ENCODE measurements at places on chromosomes 2 and 18.

DNA sequence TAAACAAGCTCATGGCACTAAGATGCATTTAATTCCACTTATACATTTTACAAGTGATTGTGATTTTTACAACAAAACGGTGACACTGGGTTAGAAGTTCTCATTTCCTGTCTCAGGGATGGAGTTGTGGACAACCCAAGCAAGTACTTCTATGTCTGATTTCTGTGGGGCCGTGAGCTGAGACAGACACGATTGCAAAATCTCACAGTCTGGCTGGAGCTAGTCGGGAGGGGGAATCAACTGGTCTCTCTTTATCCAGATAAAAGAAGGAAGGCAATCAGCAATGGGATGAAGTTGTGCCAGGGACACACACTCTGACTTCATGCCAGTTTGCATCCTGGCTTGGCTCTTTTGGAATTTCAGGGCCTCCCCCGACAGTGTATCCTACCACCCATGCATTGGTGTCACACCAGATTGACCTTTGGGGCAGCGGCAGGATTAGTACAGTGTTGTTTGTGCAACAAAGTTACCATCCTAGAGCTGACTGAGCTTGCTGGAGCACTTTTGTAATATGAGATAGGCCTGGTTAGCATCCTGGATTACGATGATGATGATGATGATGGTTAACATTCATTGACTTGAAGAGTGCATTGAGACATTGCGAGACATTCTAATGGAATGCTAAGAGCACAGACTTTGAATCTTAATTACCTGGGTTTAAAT, 98.8 kb downstream of the CTAGE1 start:
- no peak for DNase-seq

DNA sequence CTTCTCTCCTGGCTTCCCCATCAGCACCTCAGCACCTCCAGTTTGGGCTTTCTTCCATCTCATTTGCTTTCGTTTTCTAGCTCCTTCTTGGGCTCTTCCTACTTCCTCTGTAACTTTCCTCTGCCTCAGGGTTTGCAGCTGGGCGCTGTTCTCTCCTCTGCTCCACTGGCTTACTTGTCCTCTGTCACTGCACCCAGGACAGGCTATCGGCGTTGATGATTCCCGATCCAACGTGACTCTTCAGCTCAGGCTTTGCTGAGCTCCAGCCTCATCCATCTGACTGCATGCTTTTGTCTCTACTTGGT, 362.4 kb downstream of the CYRIA start:
- no peak for DNase-seq

DNA sequence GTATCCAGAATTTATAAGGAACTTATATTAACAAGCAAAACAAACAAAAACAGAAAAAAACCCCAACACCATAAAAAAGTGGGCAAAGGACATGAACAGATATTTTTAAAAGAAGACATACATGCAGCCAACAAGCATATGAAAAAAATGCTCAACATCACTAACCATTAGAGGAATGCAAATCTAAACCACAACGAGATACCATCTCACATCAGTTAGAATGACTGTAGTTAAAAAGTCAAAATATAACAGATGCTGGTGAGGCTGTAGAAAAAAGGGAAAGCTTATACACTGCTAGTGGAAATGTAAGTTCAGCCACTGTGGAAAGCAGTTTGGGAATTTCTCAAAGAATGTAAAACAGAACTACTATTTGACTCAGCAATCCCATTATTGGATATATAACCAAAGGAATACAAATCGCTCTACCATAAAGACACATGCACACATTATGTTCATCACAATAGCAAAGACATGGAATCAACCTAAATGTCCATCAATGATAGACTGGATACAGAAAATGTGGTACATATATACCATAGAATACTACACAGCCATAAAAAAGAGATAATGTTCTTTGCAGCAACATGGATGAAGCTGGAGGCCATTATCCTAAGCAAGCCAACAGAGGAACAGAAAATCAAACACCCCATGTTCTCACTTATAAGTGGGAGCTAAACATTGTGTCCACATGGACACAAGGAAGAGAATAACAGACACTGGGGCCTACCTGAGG, 25.3 kb downstream of the PREPL start:
- no peak for DNase-seq

DNA sequence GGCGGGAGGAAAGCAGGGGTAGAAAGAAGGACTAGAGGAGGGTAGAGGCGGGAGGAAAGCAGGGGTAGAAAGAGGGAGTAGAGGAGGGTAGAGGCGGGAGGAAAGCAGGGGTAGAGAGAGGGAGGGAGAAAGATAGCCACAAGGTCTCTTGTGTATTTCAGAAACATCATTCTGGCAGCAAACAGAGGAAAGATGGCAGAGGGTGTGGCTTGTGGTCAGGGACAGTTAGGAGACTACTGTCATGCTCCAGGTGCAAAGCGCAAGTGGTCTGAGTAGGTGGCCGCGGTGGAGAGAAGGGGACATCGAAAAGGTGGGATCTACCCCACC, 82.4 kb upstream of the TAF1B start:
- DNase-seq, result no peak

- DNase-seq, result no peak
Observed at GRCh38 chr18:57004366-57005121, 142.3 kb upstream of the BOD1L2 start.

GRCh38 chr2:190837952-190838361, 42.7 kb upstream of the GLS start:
- no peak for DNase-seq

DNA sequence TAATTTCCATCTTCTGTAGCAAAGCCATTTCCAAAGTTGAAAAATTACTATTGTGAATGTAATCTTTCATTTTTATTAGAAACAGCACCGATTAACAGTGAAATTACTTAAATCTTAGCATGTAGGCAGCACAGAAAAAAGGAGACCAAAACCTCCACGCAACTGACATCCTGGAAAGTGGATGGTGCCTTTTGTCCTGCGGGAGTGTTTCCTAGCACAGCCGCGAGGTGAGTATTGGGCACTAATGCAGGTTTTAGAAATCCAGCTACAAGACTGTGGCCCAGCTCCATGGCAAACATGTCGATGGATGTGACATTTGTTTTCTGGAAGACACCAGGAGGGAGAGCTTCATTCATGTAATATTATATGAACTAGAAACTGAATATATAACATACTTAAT, 86.9 kb downstream of the MBP start:
- DNase-seq, result no peak

GRCh38 chr2:161124201-161124600, 36.0 kb upstream of the TANK start:
- DNase-seq, result no peak

- DNase-seq, result no peak
Observed at GRCh38 chr18:69157906-69158305, 242.8 kb upstream of the DOK6 start.

DNA sequence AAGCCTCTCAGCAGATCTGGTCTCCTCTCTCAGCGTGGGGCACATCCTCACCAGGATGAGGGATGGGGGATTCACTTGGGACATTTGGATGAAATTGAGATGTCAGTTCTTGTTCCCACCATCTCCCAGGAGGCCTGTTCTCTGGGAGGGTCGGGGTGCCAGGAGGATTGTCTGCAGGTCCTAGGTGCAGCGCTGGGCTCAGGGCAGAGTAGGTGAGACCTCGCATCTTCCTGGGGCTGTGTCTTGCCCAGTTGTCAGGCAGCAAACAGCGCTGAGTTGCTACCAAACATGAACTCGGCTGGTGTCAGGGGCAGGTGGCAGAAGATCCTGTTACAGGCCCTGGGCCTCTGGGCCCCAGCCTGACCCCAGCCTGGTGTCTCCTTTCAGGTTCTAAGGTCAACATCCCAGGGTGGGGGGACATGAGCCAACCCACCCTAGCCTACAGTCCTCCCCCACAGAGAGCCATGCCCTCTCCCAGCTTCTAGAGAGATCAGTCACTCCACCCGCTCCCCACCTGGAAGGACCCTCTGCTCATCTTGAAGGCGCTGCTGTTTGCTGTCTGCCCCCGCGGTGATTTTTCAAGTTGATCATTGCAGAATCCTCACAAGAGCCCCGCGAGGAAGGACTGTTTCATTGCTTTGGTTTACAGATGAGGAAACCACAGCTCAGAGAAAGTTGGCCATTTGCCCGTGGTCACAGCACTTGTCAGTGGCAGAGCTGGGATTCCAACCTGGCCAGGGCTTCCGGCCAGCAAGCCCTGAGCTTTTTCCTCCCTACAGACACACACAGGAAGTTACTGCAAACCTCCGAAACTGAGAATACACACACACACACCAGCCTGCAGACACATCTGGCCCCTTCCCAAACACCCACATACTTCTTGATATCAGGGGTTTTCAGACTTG, 83.9 kb downstream of the STPG4 start:
- no peak for DNase-seq

GRCh38 chr2:172735582-172736423, at the start of gene RAPGEF4:
TSS of gene RAPGEF4 (plus strand) at chr2:172735845. CDS start at chr2:172735984, 139 bp downstream.
- no peak for DNase-seq

DNA sequence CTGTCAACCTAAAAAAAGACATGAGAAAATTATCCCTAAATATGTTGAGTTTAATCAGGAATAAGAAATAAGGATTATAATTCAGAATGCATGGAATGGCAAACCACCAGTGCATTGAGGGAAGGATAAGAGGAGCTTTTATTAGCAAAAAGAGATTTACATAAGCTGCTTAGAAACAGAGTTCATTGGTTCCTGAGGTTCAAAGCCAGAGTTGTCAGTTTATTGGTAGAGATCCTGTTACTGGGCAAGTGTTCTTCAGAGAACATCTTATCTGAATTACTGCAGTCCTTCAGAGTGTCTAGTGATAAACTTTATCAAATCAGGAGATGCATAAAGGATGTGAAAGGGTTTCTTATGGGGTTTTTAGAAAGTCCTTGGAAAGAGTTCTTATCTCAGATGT, 76.0 kb upstream of the MEX3C start:
- DNase-seq, result no peak

- DNase-seq, result peak; percentile 32
Observed at GRCh38 chr2:61017556-61018317, at the start of the genes PEX13 and PUS10. TSS of gene PEX13 (plus strand) at chr2:61017720. CDS start at chr2:61017760, 40 bp downstream. TSS of gene PUS10 (minus strand) at chr2:61018255. CDS start at chr2:61011890, 6,365 bp downstream.

DNA sequence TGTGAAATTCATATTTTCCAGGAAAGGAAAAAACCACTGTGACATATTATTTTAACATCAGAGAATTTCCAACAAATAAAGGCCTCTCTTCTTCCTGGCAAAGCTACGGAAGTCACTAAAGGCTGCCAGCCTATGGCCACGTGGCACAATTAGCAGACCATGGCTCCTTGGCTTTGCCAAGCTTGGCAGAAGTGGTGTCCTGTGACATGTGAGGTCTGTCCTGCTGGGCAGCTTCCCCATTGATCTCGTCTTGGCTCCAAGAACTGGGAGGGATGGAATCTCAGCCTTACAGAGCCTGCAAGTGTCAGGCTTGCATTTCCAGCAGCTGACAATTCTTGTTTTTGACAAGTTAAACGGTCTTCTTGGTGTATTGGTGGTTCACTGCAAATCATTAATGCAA, 226.9 kb upstream of the THSD7B start:
- DNase-seq, result no peak

DNA sequence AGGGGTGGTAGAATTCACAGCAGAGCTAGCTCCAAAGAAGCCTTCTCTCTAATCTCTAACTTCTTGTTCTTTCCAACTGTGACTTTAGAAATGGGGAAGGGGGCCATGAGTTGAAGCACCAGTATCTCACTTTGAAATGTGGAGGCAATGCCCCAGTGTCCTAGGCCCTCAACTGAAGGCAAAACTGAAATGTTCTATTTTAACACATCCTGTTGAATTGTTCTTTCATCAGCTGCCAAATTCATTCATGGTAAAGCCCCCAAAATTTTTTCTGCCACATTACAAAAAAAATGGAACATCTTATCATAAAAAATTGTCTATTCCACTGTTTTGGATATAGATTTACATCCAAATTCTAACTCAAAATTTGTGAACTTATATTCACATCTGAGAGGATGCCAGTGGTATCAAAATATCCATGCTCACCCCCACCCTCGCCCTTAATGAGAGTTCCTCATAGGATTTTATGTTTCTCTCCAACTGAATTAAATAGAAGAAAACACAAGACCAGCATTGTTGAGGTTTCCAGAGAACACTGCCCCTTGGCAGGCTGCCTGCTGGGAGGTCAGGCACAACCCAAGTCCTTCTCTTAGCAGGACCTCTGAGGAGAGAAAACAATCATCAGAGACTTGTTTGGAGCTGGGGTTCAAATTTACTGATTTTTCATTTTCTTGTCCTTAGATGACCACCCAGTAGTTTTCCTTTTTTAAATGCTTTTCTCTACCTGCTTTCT, 147.4 kb upstream of the PGAP1 start:
- DNase-seq, result no peak

- DNase-seq, result no peak
Observed at GRCh38 chr2:163800951-163801381, 65.2 kb upstream of the FIGN start.

- DNase-seq, result no peak
Observed at GRCh38 chr2:188668017-188668680, 306.0 kb upstream of the COL3A1 start.
